NCI-H446 (cell line): ENCODE measurements at places on chromosomes 4 and X.

DNA sequence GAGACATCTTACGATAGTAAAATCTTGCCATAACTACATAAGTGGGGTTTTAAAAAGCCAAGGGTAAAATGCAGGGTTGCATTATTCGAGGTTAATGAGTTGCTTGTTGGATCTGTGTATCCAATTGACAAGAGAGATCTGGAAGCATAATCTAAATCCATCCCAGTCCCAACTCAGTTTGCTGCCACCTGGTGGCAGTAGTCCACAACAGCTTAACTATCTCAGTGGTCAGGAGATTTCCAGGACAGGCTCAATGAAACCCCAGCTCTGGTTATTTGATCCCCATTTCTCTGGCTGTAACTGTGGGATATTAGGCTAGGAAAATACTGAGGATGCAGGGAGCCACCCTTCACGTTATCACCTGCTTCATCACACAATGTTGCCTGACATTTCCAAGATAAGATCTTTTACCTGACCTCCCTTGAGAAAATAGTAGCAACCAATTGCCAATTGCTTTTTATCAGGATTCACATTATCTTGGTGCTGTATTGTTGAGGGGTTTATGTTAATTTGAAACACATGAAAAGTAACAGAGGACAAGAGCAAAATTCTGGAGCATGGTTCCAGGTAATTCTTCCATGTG, 88.2 kb upstream of the TNIP3 start:
- peak; percentile 59 for DNase-seq

DNA sequence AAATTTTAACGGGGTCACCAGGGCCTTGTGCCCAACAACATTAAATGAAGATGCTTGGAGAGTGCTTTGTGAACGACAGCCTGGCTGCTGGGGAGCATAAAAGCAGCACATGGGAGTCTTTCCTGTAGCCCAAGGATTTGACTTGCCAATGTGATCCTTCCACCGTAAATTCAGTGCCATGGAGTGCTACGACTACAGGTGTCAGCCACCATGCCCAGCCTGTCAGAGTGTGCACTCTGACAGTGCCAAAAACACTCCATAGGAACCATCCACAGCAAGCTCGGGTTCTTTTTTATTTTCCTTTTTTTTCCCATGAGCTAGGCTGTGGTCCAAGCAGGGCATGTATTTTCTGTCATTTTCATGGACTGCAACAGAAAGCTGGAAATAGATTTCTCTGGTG, 156.9 kb downstream of the NLGN4X start:
- DNase-seq = no peak

DNA sequence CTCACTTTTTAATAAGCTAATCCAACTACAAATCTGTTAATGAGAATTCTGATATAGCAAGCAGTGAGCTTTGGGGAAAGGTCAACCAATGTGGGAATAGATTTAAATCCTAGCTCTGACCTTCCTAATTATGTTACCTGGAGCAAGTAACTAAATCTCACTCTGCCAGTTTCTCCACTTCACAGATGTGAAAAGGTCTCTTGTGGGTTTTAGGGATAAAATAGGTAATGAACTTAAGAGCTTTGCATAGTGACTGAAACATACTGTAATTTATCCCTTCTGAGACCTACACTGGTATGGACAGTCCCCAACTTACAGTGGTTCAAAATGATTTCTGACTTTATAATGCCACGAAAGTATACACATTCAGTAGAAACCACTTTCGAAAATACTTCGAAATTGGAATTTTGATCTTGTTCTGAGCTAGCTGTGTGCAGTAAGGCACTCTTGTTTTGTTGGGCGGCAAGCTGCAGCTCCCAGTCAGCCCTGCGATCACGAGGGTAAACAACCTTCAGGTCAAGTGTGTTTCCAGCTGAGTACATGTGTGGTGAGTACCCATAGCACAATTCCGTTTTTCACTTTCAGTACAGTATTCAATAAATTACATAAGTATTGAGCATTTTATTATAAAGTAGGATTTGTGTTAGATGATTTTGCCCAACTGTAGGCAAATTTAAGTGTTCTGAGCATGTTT, 93.7 kb downstream of the ADGRL3 start:
- no peak for DNase-seq

GRCh38 chr4:170849969-170850368, 760.2 kb upstream of the AADAT start:
- DNase-seq = no peak

DNA sequence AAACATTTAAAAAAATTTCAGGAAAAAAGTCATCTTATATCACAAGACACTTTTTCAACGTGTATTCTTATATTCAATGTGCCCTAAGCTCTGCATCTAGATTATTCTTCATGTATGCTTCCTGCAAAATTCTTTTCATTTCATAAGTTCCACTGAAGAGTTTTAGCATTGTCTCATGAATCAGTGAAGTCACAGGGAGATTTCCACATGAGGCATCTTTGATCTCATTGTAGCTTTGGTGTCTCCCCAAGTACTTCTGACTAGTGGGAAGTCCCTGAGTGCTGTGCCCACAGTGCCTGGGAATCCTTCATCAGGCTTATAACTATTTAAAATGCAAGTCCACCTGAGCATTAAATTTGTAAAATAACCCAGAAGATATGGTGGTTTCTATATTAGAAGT, 123.8 kb downstream of the MAD2L1 start:
- no peak for DNase-seq

- peak; percentile 8 for DNase-seq
Measured at GRCh38 chr4:69858690-69859089, 1.3 kb downstream of the SULT1E1 start.

DNA sequence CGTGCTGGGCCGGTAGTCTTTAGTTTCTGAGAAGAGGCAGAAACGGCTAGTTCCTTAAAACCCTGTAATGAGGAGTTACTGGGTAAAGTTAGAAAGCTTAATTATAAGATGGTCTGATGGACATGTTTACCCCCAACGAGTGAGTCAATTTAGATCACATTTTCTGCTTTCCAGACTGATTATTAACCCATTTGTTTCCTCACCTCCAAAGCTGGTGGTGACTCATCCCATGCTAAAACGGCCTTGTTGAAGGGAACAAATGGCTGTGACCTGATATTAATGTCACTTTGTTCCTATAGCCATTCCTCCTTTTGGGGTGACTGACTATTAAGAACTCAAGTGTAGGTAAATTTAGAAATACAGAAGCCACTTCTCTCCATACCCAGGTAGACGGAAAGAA, 232.0 kb downstream of the KCNIP4 start:
- DNase-seq = no peak

- DNase-seq = peak; percentile 12
Measured at GRCh38 chrX:35890699-35891098, 28.8 kb upstream of the CFAP47 start.

DNA sequence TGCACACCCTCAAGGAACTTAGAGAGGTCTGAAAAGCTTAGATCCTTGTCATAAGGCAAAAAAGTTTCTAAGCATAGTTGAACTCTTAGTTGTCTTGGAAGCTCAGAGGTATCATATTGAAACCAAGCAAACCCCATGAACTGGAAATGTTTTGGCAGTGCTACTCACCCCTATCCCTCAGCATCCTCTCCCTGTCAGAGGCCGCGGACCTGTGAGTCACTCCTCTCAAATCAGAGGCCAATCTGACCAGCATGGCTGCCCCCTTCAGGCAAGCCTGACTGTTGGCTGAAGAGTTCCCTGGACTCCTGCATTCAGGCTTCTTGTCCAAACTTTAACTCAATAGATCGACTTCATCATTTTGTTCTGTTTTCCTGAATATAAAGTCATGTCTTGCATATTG, 69.4 kb downstream of the KCNIP4 start:
- no peak for DNase-seq

GRCh38 chr4:98387345-98388026, 126.3 kb downstream of the RAP1GDS1 start:
- DNase-seq = no peak

DNA sequence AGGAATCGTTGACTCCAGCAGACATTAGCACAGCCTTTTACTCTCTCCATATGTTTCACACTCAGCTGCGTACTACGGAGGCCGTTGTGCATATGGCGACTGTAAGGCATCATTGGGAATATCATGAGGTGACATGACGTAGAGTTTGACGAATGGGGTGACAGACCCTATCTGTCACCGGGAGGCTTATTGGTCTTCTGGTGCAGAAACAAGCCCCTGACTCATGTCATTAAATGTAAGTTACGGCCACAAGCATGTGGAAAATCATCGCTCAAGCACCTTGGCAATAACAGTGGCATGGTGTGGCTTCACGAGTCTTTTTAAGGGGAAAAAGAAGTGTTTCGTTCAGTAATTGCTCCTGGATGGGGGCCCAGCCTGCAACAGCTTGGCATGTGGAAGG, 115.2 kb upstream of the LRPAP1 start:
- no peak for DNase-seq

GRCh38 chr4:137892134-137892533, 350.0 kb downstream of the SLC7A11 start:
- DNase-seq = no peak

DNA sequence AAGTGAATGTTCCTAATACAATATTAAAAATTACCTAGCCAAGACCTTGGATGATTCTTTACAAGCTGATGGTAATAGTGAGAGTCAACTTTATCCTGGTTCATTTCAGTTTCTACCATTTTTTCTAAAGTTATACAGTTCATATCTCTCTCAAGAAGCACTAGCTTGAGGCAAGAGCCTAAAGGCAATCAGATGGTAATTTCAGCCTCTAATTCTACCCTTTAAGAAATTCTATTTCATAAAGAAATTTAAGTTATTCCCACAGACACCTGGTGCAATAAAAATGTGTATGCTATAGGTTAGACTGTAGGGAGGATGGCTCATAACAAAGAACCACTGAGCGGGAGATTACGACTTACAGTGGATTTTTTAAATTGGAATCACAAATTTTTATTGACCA, 984.2 kb upstream of the ADGRL3 start:
- DNase-seq = no peak

DNA sequence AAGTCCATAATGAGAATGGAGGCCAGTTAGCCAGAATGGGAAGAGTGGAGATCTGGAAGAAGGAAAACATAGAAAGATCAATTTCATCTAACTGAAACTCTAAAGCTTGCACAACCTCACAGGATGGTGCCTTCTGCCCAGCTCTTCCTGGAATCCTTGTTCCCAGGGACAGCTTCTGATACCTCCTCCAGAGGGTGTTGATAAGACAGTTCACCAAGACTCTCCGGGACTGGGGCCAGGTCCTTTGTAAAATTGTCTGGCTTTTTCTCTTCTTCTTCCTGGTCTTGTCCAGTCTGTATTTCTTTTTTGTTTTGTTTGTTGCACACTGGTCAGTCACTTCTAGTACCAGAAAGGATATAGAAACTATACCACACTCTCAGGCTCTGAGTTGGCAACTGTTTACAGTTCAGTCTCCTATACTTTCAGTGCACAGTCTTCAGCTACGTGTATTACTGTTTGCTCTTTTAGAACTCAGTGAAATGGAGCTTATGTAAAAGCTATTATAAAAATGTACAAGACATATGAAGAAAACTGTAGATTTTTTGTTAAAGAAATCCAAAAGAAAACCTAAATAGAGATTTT, 142.8 kb upstream of the RPL34 start:
- DNase-seq = no peak

DNA sequence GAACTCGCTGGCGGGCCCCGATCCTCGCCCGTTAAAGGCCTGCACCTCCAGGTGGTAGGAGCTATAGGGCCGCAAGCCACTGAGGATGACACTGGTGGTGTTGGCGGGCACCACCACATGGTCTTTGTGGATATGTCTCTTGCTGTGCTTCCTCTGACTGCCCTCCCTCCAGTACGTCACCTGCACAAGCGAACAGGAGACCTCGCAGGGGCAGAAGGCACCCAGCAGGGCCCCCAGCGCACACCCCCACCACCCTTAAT, 20.7 kb downstream of the L1CAM start:
- DNase-seq = no peak

DNA sequence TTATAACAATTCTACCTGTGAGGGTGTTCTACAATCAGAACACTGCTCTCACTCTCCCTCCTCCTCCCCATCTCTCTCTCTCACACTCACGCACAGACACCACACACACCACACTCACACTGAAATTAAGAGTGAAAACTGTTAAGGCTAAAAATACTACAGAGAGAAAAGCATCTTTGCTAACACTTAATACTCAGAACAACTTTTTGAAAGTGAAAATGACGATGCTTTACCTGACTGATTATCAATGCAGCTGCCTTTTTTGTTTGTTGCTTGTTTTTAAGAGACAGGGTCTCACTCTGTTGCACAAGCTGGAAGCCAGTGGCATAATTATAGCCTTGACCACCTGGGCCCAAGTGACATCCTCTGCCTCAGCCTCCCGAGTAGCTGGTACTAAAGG, 222.4 kb downstream of the APBB2 start:
- DNase-seq = no peak

GRCh38 chr4:102687982-102688433, 72.8 kb downstream of the MANBA start:
- no peak for DNase-seq

DNA sequence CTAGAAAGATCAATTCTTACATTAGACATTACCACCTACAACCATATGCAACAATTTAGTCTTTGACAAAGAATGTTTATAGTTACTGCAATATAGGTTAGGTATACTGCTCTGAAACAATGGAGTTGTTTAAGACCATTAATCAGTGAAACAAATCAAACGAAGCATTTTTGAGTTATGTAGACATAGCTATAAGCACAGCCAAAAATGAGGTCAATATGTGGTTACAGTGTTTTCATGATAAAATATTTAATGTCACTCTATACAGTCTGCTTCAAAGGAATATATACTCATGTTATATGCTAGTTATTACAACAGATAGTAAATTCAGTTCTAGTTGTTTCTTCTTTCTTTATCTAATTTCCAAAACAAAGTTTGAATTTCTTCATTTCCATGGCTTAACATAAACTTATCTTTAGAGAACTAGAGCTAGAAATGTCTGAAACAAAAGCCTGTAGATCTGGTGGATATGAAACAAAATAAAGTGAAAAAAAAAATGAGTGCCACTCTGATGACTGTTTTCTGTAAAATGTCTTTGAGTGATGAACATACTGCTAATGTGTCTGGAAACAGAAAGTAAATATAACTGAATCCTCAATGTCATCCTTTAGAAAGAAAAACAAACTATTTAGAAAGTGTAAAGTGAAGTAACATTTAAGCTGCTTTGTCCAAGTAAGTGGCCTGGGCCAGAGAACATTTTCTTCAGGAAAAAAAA, 809.0 kb downstream of the FAT4 start:
- DNase-seq = no peak

GRCh38 chrX:118128724-118129123, 12.1 kb upstream of the KLHL13 start:
- DNase-seq = no peak

GRCh38 chr4:38752941-38753806, 29.6 kb downstream of the TLR10 start:
- no peak for DNase-seq

DNA sequence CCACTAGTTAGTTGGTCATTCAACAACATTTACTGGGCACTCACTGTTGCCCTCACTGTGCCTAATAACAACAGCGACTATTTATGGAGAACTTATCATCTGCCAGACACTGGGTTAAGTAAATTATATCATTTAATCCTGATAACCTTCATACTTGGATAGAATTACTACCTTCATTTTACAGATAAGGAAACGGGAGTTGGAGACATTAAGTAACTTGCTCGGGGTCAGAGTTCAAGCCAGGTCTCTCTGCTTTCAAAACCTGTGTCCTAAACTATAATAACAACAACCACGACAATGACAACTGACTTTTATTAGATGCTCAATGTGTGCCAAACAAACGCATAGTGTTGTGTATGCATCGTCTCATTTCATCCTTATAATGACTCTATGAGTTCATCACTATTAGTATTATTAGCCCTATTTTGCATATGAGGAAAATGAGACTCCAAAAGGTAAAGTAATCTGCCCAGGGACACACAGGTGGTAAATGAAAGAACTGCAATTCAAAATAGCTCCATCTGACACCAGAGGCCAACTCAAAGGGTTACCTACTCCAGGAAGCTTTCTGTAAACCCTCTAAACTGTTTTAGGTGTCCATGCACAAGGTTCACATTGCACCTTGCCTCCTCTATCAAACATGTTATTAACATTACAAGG, 98.4 kb upstream of the ACSL4 start:
- DNase-seq = no peak
